ENCODE measurements at places on chromosomes 5 and 9. TPM values are rescaled to one million over a fixed set of nuclear protein-coding genes. Genes with fewer than 3 reads are reported as not detected.
A peak's percentile ranks its signal among the peaks of the same experiment; 100 is the strongest.

The GLE1 gene
- total RNA-seq, result 40.6 TPM

The ACTBL2 gene
- total RNA-seq, result not detected

DNA sequence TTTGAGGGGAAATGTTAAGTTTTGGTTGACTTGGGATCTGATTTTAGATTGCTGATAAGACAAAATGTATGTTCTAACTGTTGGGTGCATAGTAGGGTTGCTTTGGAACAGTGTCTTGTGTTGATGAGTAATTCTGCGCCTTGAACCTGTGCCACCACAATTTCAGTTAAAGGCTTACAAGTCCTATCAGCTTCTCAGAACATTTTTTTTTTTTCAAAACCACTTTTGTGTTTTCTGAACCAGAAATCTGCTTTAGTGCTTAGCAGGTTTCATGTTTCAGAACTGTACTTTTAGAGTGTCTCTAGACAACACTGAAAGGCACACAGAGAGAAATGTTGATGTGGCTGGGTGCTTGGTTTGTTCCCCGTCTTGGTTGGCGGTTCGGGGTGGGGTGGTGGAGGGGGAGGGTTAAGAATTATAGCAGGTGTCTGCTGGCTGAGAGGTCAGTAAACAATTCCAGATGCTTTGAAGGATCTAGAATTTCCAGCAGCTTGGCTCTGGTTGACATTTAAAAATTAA lies 84.6 kb downstream of the ANKRD55 start:
- no peak for DNase-seq

GRCh38 chr5:149750596-149750995 lies 20.5 kb downstream of the PPARGC1B start:
- DNase-seq, result no peak

GRCh38 chr5:175576591-175576990 lies 81.3 kb upstream of the HRH2 start:
- DNase-seq, result no peak

The BRINP1 gene
- not detected for total RNA-seq

DNA sequence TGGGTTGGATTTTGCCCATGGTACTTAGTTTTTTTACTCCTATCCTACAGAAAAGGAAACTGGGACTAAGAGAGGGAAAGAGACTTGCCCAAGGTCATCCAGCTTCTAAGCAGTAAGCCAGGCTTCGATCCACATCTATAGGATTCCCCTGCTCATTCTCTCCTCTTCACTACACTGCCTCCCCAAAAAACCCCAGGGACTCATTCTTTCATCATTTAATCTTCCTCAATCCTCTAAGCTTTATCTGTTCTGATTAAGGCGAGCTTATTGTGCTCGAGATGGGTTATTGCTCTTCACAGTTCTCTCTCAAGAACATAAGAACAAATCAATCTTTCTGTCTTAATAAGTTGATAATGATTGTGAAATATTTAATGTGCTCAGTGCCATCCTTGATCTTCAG lies 511.1 kb upstream of the BRINP1 start:
- DNase-seq, result no peak

- no peak for DNase-seq
Observed at GRCh38 chr9:2158766-2159430, 143.8 kb downstream of the SMARCA2 start.

GRCh38 chr5:67372887-67373286 lies 176.3 kb upstream of the CD180 start:
- no peak for DNase-seq

The KIF12 gene
- total RNA-seq, result not detected

DNA sequence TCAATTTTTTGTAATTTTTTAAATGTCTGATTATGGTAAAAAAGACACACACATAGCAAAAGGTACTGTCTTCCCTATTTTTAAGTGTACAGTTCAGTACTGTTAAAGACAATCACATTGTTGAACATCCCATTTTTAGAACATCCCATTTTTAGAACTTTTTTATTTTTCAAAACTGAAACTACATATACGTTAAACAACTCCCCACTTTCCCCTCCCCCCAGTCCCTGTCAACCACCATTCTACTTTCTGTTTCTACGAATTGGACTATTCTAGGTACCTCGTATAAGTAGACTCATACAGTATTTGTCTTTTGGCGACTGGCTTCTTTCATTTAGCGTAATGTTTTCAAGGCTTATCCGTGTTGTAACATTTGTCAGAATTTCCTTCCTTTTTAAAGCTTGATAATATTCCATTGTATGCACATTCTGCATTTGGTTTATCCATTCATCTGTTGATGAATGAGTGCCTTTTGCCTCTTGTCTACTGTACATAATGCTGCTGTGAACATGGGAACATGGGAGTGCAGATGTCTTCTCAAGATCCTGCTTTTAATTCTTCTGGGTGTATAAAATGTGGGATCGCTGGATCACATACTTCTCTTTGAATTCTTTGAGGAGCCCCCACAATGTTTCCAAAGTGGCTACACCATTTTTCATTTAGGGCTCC lies 154.0 kb downstream of the PIK3R1 start:
- peak; percentile 86 for DNase-seq

The SLC36A3 gene
- total RNA-seq, result not detected

DNA sequence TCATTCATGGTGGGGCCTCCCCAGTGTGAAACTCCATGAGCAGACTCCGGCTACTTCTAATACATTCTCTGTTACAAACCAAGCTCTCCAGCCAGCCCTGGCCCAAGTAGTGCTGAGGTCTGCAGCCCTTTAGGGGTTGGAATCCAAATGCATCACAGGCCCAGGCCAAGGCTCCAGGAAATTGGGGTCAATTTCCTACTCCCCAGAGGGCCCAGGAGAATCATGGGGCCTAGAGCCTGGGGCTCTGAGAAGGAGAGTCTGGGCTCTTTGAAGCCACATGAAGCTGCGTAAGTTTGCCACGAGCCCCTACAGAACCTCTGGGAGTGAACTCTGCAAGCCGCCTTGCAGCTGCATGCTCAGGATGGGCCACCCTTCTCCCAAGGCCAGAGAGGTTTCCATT lies 206.4 kb downstream of the PAPPA start:
- no peak for DNase-seq

The SUSD3 gene
- total RNA-seq, result 3.3 TPM

The ARSI gene
- total RNA-seq, result not detected

DNA sequence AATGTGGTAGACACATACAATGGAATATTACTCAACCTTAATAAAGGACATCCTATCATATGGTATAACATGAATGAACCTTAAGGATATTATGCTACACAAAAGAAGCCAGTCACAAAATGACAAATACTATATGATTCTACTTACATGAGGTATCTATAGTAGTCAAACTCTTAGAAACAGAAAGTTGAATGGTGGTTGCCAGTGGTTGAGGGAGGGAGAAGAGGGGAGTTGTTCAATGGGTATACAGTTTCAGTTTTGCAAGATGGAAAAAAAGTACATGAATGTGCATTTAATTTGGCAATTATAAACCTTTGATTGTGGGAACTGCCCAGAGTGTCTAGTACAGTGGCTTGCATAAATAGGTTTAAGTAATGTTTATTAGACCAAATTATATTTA lies 473.3 kb upstream of the ZNF608 start:
- no peak for DNase-seq

DNA sequence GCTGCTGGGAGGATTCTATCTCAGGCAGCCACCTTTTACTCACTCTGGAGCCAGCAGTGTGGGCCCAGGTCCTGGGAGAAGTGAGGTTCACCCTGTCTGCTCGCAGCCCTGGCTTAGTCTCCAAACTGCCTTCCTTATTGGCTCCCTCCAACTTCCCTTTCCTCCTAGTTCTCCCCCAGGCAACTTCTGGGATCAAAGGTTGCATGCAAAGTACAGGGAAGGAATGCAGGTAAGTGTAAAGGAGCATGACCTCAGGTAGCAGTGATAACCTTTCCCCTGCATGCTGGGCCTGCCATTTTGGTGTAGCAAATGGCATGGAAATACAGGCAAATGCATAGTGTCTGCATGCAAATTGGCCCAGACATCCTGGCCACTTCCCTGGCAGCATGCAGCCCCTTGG lies 53.8 kb upstream of the ARAP3 start:
- DNase-seq, result no peak

The NEURL1B gene
- 0.36 TPM for total RNA-seq

DNA sequence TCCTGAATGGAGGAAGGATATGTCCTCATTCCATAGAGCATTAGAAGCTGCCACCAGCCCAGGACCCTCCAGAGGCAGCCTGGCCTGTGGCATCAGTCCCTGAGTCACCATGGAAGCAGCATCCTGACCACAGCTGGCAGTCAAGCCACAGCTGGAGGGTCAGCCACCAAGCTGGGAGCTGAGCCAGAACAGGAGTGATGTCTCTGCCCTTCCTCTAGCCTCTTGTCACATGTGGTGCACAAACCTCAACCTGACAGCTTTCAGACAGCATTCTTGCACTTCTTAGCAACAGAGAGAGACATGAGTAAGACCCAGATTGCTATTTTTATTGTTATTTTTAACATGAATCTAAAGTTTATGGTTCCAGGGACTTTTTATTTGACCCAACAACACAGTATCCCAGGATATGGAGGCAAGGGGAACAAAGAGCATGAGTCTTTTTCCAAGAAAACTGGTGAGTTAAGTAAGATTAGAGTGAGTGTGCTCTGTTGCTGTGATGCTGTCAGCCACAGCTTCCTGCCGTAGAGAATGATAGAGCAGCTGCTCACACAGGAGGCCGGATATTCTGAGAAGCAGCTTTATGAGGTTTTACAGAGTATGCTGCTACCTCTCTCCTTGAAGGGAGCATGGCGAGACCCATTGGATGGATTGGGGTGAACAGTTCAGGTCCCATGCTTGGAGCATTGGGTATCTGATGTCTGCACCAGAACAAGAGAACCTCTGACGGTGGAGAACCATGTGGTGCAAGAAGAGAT lies 13.0 kb upstream of the CYFIP2 start:
- peak; percentile 93 for DNase-seq

The SEMA4D gene
- total RNA-seq, result 237 TPM

- no peak for DNase-seq
Observed at GRCh38 chr5:148311484-148311883, 739 bp upstream of the SPINK7 start.

- DNase-seq, result no peak
Observed at GRCh38 chr5:107251151-107251550, 419.6 kb downstream of the EFNA5 start.

DNA sequence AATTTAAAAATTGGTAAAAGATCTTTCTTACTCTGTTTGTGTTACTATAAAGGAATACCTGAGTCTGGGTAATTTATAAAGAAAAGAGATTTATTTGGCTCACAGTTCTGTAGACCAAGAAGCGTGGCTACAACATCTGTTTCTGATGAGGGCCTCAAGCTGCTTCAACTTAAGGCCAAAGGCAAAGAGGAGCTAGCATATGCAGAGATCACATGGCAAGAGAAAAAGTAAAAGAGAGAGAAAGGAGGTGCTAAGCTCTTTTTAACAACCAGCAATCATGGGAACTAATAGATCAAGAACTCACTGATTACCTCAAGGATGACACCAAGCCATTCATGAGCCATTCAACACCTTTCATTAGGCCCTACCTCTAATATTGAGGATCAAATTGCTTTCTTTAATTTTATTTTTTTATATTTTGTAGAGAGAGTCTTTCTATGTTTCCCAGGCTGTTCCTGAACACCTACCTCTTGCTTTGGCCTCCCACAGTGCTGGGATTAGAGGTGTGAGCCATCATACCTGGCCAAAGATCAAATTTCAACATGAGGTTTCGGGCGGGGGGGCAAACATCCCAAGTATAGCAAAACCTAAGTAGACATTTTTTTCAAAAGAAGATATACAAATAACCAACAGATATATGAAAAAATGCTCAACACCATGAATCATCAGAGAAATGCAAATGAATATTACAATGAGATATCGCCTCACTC lies 16.0 kb upstream of the SHC3 start:
- DNase-seq, result no peak

- DNase-seq, result no peak
Observed at GRCh38 chr5:123752552-123753179, 240.7 kb downstream of the CSNK1G3 start.

- no peak for DNase-seq
Observed at GRCh38 chr5:141879941-141880738, 1.9 kb upstream of the PCDH1 start.

DNA sequence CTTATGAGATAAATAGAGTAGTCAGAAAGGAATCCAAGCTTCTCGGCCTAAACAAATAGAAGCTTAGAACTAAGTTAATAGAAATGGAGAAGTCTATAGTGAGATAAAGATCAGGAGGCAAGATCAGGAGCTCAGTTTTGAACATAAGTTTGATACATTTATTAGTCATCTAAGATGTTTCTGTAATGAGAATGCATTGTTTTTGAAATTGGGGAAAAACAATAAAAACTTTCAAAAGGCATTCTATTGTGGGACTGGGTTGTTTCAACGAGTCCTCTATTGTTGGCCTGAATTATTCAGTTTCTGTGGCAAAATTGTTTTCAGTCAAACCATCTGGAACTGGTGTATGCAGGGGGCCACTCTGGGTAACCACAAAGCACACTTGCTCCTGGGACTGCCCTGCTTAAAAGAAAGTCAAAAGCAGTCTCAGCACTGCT lies 181.0 kb upstream of the CLINT1 start:
- DNase-seq, result no peak

DNA sequence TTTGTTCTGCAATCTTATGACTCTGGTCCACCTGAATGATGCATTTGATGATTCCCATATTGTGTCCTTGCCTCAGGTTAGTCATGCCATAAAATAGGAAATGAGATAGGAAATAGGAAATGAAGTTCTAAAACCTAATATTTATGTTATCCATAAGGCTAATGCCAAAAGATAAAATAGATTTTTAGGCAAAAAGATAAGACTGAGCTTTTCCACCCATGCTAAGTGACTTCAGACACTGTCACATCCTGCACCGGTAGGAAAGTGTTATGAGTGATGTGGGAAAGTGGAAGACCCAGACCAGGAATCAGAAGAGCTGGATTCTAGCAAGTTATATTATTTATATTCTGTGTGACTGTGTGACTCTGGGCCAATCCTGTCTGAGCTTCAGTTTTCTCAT lies 600.8 kb upstream of the DMAC1 start:
- DNase-seq, result no peak

GRCh38 chr5:151742870-151743294 lies 15.5 kb downstream of the ATOX1 start:
- DNase-seq, result no peak

The ABLIM3 gene
- total RNA-seq, result not detected

The ADRB2 gene
- total RNA-seq, result 4.4 TPM

DNA sequence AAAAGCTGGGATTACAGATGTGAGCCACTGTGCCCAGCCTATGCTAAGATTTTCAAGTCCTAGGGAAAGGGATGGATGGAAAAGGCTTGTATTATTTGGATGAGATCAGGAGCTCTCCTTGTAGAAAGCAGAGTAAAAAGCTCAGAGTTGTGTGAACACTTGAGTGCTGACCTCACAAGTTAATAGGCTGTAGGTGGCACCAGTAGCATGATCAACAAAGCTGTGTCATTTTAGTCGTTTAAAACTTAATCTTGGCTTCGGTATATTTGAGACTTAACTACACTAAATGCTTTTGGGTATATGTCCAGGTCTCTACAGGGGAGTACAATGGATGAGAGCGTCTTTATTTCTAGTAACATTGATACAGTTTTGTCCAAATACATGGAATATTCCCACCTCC lies 264.2 kb downstream of the TMEM38B start:
- no peak for DNase-seq
